Epithelial cell of alveolus of lung (primary cell): ENCODE measurements at places on chromosomes 2 and 18. TPM values are rescaled to one million over a fixed set of nuclear protein-coding genes. Genes with fewer than 3 reads are reported as not detected.

RDH14 gene
- total RNA-seq = 21.3 and 27.7 TPM in 2 replicates

BBS5 gene
- total RNA-seq = 2.8 and 12.1 TPM in 2 replicates

UGT1A5 gene
- total RNA-seq = not detected in 2 replicates

FEV gene
- not detected in 2 replicates for total RNA-seq

CPO gene
- not detected in 2 replicates for total RNA-seq

DCDC2C gene
- not detected in 2 replicates for total RNA-seq

TFCP2L1 gene
- 0.13 and 0.16 TPM in 2 replicates for total RNA-seq

FAM228A gene
- total RNA-seq = 0.08 and 0.39 TPM in 2 replicates
